ENCODE measurements at places on chromosomes 16 and 17.

DNA sequence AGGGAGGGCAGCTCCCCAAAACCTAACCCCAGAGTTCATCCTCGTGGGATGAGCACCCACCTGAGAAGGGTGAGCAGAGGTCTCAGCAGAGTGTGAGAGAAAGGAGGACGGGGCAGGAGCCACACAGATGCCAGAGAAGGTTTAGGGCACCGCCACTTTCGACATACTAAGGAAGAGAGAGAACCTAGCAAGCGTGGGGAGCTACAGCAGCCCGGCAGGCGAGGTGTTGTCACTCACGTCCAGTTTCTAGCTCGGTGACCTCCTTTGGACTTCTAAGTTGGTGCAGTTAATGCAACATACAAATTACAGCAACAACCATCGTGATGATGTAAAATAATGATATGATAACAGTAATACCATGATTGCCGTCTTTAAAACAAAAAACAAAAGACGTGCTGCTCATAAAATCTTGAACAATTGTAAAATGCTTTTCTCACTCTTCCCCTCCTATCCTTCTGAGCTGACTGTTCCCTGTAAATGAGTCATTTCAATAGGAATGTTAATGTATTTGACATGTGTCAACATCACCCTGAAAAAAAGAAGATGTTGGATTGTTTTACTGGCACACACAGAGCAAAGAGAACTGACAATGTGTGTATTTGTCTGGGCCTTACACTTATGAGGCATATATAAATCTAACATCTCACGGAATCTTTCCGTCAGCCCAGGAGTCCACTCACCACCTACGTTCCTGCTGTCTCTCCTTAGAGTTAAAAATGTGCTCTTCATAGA lies 158.2 kb upstream of the MAF start:
- DNase-seq: no peak

DNA sequence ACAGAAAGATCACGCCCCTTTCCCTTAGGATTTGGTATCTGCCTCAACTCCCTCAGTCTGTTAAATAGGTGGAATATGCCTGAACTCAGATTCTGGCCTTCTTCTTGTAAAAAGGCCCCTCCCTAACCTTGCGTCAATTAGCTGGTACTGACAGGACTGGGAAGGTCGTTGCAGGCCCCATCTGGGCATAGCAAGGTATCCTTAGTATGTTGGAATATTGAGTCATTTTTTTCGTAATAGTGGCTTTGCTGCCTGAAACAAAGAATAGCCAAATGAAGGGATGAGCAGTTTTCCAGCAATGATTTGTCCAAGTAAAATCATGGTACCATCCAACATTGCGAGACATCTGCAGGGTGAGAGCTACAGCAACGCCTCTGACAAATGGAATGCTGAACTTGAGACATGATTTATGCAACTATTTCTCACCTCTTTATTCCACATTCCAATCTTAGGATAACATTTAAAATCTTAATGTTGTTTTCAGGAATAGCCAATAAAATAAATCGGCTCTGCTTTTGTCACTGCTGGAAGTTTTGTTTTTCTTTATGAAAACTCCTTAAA lies 39.3 kb upstream of the BRD7 start:
- no peak for DNase-seq

DNA sequence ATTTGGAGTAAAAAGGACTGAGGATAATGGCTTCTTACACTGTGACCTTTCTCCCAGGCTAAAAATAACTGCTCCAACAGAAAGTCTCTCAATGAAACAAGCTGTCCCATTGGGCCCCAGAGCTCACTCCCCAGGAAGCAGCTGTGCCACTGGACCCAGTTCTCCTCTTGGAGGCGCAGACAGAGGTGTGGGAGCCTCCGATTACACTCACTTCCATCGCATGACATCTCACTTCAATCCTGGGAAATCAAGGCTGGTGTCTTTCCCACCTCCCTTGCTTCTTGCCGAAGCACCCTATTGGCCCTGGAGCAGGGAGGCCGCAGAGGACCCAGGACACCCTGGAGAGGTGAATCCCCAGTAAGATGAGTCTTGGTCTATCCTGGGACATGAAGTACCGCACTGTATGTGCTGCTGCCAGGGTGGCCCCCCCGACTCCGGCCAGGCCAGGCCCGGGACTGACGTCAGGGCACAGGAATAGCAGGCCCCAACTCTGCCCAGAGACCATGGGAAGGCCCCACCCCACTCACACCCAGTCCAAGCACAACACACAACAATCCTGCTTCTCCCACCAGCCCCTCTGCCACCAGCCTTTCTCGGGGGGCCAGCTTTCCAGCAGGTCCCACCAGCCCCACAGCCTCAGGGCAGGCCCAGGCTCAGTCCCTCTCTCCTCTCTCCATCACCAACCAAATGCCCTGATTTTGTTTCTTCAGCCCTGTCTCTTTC lies 29.5 kb downstream of the SRL start:
- no peak for DNase-seq

- no peak for DNase-seq
Observed at GRCh38 chr16:4386951-4387565, 15.4 kb downstream of the VASN start.

- DNase-seq: no peak
Observed at GRCh38 chr16:77967054-77967904, 55.1 kb upstream of the CLEC3A start.

GRCh38 chr17:37212179-37212578 lies 163.6 kb upstream of the C17orf78 start:
- no peak for DNase-seq

- no peak for DNase-seq
Observed at GRCh38 chr17:78174346-78174869, 6.0 kb downstream of the SYNGR2 start.

DNA sequence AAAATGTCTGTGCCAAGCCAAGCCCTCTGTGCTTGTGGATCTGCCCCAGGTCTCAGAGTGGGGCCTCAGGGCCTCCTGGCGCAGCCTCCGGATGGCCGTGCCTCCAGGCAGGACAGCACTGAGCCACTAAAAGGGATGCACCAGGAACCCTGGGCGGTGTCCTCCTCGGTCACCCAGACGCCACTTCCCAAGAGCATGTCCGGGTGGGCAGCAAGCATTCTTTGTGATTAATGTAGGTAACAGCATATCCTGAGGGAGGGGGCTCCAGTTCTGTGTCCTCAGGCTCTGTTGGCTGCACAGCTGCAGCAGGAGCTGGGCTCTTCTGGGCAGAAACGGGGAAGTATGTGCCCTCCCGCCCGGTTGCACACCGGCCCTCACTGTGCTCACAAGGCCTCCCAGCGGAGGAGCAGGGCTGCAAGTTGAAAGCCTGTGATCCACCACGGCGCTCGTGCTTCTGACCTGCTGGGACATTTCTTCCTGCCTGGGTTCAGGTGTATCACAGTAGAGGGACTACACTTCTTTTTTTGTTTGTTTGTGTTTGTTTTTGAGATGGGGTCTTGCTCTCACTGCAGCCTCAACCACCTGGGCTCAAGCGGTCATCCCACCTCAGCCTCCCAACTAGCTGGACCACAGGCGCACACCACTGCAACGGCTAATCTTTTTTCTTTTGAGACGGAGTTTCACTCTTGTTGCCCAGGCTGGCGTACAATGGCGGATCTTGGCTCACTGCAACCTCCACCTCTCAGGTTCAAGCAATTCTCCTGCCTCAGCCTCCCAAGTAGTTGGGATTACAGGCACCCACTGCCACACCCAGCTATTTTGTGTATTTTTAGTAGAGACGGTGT lies 37.9 kb upstream of the CHMP6 start:
- no peak for DNase-seq

- no peak for DNase-seq
Observed at GRCh38 chr17:792277-792676, 10.1 kb downstream of the MRM3 start.

GRCh38 chr17:28551421-28552175 lies 826 bp downstream of the UNC119 start:
- DNase-seq: no peak

DNA sequence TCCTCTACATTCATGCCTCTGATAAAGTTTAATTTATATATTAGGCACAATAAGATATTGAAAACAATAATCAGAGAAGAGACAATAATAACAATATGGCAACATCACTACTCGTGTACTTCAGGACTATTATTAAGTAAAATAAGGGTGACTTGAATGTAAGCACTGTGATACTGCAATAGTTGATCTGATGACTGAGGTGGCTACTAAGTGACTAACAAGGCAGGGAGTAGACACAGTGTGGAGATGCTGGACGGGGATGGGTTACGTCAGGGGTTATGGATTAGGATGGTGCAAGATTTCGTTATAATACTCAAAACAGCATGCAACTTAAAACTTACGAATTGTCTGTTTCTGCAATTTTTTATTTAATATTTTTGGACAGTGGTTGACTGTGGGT lies 32.5 kb downstream of the CYLD start:
- DNase-seq: no peak

DNA sequence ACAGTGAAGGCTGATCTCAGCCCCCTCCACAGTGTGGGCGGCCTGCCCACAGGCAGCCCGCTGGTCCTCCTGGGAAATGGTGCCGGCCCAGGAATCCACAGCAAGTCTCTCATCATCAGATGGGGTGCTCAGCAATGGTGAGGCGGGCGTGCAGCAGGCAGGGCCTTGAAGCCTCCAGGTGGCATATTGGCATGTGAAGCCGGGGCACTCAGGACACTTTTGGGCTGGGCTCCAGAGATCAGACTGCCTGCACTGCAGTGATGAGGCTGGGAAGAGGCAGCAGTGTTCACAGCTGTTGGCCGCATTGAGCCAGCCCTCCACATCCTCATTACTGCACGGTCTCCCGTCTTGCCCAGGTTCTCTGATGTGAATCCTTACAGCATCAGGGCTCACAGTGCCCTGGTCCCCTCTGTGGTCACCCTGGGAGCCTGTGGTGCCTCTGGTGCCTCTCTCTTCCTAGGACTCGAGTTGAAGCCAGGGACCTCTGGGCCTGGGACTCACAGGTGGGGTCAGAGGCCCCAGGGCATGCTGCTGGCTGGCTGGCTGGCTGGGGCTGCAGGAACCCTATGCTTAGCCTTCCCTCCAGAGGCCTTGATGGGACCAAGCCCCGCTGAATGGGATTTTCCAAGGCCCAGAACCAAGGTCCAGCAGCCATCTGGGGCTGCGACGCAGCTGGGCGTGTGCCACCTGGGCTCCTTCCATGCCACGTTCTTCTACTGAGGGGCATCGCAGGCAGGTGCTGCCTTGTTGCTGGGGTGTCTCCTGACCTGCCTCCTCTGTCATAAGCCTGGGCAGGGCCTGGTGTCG lies 48.6 kb downstream of the TNFRSF13B start:
- DNase-seq: no peak

GRCh38 chr17:72702998-72703397 lies 389.5 kb downstream of the SLC39A11 start:
- peak; percentile 69 for DNase-seq

DNA sequence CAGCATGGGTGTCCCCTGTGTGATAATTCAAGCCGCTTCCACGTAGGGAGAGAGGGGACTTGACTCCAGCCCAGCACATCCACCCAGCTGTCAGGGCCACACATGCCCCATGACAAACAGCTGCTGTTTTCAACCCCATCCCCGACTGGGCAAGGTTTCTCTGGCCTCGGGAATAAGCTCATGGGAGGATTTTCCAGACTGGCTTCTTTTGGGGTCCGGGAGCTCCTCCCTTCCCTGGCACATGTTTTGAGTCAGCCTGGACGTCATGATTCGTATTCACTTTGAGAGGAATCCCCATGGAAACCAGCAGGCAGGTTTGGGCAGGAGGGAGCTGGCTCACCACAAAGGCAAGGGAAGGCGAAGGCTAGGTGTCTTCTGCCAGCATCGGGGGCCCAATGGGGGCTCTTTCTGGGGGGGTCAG lies 156.4 kb downstream of the CMIP start:
- DNase-seq: no peak

DNA sequence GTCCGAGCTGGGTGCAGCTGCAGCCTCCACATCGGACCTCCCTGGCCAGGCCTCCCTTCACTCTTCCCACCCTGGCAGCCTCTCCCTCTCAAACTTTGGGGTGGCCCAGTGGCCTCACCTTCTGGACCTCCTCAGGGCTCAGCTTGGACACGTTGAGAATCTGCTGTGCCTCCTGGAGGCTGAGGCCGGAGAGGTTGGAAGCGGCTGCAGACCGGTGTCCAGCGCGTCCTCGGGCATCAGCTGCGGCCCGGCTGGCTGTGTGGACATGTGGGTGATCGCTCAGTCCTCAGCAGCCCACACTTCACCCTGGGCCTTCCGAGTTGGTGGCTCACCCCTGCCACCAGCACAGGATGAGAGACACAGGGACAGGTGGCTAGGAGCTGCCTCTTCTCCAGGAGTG lies 9.9 kb downstream of the PAM16 start:
- DNase-seq: no peak

- DNase-seq: no peak
Observed at GRCh38 chr17:8884336-8884990, 17.0 kb upstream of the PIK3R6 start.

DNA sequence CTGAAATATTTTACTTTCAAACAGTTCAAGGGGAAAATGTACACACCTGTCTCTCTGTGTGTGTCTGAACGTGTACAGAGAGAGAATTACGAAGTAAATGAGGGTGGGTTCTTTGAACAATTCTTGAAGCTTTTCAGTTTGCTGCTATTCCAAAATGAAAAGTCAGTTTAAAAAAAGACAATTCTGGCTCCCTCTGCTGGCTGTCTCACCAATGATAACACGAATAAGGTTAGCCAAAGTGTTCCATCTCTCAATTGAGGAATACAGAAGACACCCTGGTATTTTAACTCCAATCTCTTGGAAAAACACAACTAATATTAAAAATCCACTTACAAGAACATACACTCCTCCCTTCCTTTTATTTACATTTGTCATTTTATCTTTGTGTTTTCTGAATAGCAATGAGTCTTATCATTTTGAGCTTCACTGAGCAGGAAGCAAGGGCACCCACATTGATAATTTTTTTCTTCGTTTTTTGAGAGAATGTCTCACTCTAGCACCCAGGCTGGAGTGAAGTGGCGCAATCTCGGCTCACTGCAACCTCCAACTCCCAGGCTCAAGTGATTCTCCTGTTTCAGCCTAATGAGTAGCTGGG lies 20.5 kb downstream of the EFTUD2 start:
- peak; percentile 10 for DNase-seq

DNA sequence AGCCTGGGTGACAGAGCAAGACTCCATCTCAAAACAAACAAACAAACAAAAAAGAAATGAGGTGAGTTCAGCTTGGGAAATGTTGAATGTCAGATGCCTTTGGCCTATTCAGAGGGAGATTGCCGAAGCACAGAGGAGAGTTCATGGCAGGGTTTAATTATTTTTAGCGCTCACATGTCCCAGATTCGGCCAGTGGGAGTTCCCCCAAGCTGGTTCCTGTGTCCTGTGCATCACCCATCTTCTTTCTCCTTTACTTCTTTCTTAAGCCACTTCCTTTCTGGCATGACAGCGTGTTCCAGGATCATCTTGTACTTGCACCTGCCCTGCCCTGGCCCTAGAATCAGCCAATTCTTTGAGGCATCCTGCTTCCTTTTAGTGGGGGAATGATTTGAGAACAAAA lies 9.2 kb downstream of the MPV17L start:
- DNase-seq: no peak
